Fibroblast of the aortic adventitia (primary cell): ENCODE measurements at places on chromosomes 7 and 10.

DNA sequence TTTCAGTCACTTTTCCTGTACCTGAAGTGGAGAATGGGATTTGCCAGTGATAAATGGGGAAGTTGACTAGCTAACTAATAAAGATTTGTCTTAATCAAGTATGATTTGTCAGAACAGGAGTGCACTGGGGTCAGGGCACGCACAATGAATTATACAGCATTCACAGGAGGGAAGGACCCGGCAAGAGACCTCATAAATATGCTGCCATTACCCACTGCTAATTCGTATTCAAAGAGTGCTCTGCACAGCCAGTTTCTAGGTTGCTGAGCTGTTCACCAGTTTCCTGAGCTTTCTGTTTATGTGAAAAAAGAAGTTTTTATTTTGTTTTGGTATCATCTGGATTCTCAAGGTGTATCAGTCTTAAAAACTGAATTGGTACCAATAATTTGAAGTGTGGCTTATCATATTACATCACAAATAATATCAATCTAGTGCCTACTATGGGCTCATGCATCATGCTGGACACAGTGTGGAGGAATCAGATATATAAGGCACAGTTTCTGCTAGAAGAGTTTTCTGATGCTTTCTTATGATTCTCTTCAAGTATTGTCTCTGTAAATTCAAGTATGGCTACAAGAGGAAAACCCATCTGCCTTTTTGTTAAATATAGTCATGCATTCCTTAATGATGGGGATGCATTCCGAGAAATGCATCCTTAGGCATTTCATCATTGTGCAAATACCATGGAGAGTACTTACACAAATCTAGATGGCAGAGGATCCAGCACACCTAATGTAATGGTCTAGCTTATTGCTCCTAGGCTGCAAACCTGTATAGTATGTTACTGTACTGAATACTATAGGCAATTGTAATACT, 202.2 kb downstream of the VTI1A start:
- DNase-seq = peak; percentile 23

GRCh38 chr7:13041368-13041988, 354.0 kb downstream of the ARL4A start:
- DNase-seq = no peak

GRCh38 chr7:151380199-151381097, 29.4 kb downstream of the WDR86 start:
- no peak for DNase-seq

DNA sequence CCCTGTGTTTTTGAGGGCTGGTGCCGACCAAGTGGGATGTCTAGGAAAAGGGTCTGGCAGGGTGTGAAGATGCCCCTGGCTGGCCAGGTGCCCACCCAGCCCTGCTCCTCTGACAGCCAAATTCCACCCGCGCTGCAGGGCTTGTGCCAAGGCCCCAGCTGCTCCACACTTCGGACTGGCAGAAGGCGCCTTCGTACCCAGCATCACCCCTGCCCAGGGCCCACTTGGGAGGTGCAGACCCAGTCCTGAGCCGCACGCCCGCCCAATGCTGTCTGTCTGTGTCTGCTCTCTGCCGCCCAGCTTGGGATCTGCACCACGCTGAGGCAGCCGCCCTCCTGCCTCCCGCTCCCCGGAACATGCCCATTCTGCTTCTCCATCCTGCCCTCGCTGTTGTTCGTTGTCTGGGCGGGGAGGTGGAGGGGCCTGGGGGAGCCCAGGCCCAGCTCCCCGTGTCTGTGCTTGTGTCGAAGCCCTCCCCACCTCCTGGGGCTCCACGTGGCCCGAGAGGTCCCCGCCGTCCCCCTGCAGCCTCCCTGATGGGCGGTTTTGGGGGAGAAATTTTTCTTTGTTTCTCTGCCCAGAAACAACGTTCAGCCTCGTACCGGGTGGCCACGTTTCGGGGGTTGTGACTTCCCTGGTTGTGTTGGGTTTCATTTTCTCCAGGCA, 36.9 kb upstream of the PPIF start:
- DNase-seq = no peak

DNA sequence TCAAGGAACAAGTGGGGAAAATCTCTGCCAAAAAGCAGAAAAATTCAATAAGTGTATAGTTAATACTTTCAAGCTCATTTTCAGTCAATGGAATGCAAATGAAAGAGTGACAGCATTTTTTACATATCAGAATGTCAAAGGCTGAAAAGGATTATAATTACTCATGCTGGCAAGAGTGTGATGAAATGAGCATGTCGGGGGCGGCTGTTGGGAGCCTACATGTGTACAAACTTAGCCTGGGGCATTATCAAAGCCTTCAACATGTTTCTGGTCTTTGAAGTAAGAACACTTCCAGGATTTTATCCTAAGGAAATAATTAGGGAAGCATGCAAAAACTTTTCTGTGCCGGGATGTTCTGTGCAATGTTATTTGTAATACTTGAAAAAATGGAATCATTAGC, 221.7 kb upstream of the LYZL1 start:
- DNase-seq = peak; percentile 15

- DNase-seq = peak; percentile 53
Measured at GRCh38 chr7:42227936-42228591, 8.9 kb downstream of the GLI3 start.

DNA sequence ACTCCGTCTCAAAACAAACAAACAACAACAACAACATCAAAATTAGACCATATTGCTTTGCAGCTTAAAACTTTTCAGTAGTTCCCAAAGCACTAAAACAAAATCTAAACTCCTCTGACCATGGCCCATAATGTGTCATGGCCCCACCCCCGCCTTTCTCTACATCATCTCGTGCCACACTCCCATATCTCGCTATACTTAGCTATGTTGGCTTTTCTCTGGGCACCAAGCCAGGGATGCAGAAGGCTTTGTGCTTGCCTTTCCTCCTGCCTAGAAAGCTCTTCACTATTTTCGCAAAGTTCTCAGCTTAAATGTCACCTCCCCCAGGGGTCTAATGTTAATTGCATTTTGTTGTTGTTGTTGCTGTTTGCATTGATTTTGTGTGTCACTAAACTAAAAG, 15.1 kb upstream of the SLC16A12 start:
- DNase-seq = peak; percentile 45

- DNase-seq = no peak
Measured at GRCh38 chr7:138246428-138246827, 170.2 kb downstream of the AKR1D1 start.
